A172 (cell line): ENCODE measurements at places on chromosomes 6 and 20. TPM values are rescaled to one million over a fixed set of nuclear protein-coding genes. Genes with fewer than 3 reads are reported as not detected.

The NKAIN4 gene
- not detected in 2 replicates for total RNA-seq

DNA sequence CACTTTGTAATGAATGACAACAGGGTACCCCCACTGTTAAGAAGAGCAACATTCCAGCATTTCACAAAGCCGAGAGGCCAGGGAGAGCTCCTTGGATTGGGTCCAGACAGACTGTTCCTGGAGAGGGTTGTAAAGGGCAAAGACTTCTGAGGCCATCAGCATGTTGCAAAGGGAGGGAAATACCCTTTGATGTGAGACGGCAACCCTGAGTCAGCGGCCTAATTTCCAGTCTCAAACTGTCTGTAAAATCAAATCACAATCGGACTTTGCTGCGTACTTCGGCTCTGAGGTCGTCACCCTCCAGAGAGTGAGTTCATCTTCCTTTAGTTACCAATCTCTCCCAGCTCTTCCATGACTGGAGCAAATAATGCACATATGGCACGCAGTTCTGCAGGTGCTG is 101.0 kb upstream of the DTNBP1 start:
- DNase-seq: peak; percentile 32

GRCh38 chr20:30489614-30490003 is 767.9 kb upstream of the DEFB115 start:
- no peak for DNase-seq

- DNase-seq: no peak
These were observed 542.1 kb upstream of the AGPAT4 start for GRCh38 chr6:161815965-161816364.
